Stomach (tissue), 19 donors: ENCODE measurements at places on chromosomes 13 and 19.
A peak's percentile ranks its signal among the peaks of the same experiment; 100 is the strongest.

DNA sequence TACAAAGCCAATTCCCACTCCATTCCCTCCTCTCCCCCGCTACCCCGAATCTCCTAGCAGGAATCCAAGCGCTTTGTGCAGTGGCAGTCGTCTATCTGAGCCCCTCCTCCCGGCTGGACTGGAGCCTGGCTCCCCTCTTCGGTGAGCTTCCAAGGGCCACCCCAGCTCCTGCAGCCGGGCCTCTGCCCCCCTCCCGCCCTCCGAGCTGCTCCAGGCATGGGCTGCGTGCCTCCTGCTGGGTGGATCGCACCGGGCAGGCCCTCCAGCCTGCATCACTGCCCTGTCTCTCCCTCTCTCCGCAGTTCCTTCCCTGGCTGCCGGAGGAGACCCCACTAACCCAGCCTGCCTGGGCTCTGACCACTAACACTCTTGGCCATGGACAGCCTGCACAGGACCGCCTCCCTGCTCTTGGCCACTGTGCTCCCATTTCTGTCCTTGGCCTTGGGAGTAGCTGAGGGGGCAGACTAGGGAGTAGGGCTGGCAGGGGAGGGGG, 12.9 kb upstream of the LENG8 start:
- peaks cover 6% of the 10 kb centered on the region for H3K27me3 ChIP-seq
- H3K27ac ChIP-seq = peak overlapping the region; percentile 32
- peak; percentile 53 for DNase-seq
- peaks cover 45% of the 10 kb centered on the region for H3K4me1 ChIP-seq
- H3K4me3 ChIP-seq = no peak overlapping the region

DNA sequence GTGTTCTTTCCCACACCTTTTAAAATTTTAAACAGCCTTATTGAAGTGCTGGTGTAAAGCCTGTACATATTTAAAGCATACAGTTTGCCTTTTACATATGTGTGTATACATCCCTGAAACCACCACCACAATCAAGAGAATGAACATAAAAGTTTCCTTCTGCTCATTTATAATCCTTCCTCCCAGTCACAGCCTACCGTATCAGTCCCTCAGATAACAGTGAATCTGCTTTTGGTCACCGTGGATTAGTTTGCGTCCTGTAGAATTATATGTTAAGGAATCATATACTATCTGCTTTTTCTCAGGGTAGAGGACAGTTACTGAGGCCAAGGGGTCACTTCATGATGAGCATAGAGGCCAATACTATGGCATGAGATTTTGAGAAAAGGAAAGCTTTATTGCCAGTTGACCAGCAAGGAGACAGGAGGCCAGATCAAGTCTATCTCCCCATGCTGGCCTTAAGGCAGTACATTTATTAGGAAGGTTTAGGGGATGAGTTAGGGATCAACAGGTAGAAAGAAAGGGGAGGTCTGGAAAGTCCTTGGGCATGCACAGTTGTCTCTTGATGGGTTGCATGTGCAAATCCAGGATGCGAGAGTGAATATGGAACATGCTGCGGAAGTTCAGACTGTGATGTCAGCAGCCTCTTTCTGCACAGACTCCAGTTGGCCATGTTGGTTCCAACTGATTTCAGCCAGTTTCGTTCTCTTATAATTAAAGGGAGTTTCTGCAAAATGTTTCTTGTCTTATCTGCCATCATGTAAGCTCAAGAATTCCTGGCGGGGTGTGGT, 36.3 kb upstream of the LSM14A start:
- no peaks in the 10 kb centered on the region for H3K4me1 ChIP-seq
- H3K27ac ChIP-seq = no peak overlapping the region
- no peak for DNase-seq
- H3K36me3 ChIP-seq = no peaks in the 10 kb centered on the region
- H3K4me3 ChIP-seq = no peak overlapping the region

GRCh38 chr13:99303863-99304521, 3.2 kb downstream of the GPR183 start:
- no peak overlapping the region for H3K4me3 ChIP-seq
- no peak overlapping the region for H3K27ac ChIP-seq
- H3K36me3 ChIP-seq = no peaks in the 10 kb centered on the region
- H3K4me1 ChIP-seq = peaks cover 49% of the 10 kb centered on the region
- H3K27me3 ChIP-seq = no peaks in the 10 kb centered on the region

- H3K27ac ChIP-seq = no peak overlapping the region
- no peaks in the 10 kb centered on the region for H3K36me3 ChIP-seq
- H3K4me3 ChIP-seq = no peak overlapping the region
- peak; percentile 6 for DNase-seq
These were observed 2.9 kb downstream of the ZNF90 start for GRCh38 chr19:20080656-20081055.

DNA sequence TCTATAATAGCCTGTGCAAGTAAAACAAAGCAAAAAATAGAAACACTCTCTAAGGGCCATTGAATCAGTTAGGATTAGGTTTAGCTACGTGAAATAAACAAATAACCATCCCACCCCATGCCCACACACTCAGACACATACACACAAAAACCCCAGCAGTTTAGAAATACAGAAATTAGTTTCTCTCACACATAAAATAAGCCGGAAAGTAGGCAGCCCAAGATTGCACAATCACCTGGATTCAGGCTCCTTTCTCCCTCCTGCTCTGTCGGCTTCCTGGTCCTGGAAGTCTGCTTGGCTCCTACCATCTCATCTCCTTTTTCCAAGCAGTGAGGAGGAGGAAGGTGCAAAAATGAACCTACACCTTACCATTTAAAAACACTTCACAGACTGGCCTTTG, 22.6 kb upstream of the USP12 start:
- no peaks in the 10 kb centered on the region for H3K27me3 ChIP-seq
- no peak for DNase-seq
- H3K4me1 ChIP-seq = no peaks in the 10 kb centered on the region
- no peaks in the 10 kb centered on the region for H3K36me3 ChIP-seq
- no peak overlapping the region for H3K4me3 ChIP-seq

- H3K27ac ChIP-seq = no peak overlapping the region
- H3K36me3 ChIP-seq = no peaks in the 10 kb centered on the region
- DNase-seq = no peak
- no peaks in the 10 kb centered on the region for H3K27me3 ChIP-seq
- H3K4me1 ChIP-seq = peaks cover 12% of the 10 kb centered on the region
These were observed 4.6 kb upstream of the PTOV1 start for GRCh38 chr19:49846408-49846807.

DNA sequence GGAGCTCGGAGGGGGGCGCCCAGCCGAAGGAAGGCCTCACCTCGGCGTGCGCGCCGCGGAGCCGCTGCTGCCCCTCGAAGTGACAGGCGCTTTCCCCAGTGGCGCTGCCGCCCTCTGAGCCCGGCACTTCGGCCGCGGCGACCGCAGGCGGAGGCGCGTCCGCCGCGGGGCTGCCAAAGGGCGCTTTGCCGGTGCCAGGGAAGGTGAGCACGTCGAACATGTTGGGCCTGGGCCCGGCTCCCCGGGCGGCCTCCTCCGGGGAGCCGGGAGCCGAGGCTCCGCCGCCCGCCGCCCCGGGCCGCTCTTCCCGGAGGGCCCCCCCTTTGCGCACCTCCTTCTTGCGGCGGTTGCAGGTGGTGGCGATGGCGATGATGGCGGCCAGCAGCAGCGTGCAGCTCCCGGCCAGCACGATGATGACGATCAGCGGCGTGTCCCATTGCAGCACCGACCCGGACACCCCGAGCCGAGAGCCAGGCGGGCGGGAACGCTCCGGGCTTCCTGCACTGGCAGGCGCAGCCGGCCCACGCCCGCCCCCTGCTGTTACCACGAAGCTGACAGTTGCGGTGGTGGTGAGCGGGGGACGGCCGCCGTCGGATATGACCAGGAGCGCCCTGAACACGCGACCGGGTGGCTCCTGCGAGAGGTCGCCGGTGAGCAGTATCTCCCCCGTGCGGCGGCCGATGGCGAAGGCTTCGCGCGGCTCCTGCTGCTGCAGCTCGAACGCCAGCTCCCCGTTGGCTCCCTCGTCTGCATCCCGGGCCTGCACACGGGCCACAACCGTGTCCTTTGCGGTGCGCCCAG, 2.5 kb downstream of the PCDH8 start:
- no peak overlapping the region for H3K4me3 ChIP-seq
- no peaks in the 10 kb centered on the region for H3K36me3 ChIP-seq
- H3K27me3 ChIP-seq = peaks cover 77% of the 10 kb centered on the region
- peaks cover 50% of the 10 kb centered on the region for H3K4me1 ChIP-seq
- DNase-seq = peak; percentile 77
- no peak overlapping the region for H3K27ac ChIP-seq

- no peaks in the 10 kb centered on the region for H3K36me3 ChIP-seq
- no peak overlapping the region for H3K27ac ChIP-seq
- no peak overlapping the region for H3K4me3 ChIP-seq
- DNase-seq = no peak
- no peaks in the 10 kb centered on the region for H3K27me3 ChIP-seq
These were observed 135.1 kb downstream of the FREM2 start for GRCh38 chr13:38821770-38822551.
